ENCODE measurements at places on chromosomes 4 and X.

GRCh38 chrX:1521459-1521956 is 15.5 kb downstream of the P2RY8 start:
- peak; percentile 94 for DNase-seq

DNA sequence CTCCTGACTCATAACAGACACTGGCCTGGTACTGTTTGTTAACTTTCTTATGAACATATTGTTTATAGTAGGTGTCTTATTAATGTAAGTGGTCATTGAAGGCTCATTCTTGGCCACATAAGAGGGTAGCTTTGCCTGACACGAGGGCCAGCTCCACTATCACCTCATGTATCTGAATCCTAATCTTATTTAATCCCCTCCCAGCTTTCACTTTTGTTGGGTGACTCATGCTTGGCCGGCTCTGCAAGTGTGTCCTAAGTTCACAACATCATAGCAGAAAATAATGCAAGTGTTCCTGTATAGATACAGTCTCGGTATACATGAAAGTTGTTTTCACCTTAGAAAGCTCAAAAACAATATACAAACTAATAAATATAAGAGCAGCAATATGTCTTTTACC is 283.8 kb downstream of the IQCM start:
- DNase-seq, result no peak

DNA sequence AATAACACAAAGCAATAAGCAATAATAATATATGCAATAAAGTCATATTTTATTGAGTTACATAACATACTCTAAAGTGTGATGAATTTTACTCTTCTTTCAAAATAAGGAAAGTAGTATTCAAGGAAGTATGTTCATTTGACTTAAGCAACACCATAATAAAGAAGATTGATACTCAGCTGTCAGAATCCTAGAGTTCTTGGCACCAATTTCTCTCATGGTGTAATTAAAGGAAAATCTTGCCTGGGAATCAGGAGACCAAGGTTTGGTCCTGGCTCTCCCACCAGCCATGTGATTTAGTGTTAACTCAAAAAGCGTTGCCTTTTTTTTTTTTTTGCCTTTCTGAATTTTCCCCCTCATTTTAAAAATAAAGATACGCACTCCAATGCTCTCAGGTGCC is 17.1 kb downstream of the MYOZ2 start:
- no peak for DNase-seq

DNA sequence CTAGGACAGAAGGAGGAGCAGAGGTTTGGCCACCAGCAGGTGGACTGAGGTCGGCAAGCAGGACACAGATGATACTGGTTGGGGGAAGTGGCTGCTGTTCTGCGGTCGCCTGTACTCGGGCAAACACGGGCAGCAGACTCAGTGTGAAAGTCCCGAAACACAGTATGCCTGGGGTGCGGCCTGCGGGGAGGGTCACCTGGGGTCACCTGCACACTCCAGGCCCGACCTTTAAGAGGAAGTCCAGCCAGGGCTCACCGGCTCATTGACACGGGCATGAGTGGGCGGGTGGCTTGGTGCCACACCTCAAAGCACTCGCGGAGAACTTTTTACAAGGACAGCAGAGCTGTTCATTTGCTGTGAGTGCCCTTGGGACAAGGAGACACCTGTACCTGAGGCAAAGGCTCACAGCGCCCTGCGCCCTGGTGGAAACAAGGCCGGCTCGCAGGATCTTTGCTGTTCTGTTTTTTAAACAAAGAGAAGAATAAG is 71.5 kb upstream of the MXD4 start:
- no peak for DNase-seq

DNA sequence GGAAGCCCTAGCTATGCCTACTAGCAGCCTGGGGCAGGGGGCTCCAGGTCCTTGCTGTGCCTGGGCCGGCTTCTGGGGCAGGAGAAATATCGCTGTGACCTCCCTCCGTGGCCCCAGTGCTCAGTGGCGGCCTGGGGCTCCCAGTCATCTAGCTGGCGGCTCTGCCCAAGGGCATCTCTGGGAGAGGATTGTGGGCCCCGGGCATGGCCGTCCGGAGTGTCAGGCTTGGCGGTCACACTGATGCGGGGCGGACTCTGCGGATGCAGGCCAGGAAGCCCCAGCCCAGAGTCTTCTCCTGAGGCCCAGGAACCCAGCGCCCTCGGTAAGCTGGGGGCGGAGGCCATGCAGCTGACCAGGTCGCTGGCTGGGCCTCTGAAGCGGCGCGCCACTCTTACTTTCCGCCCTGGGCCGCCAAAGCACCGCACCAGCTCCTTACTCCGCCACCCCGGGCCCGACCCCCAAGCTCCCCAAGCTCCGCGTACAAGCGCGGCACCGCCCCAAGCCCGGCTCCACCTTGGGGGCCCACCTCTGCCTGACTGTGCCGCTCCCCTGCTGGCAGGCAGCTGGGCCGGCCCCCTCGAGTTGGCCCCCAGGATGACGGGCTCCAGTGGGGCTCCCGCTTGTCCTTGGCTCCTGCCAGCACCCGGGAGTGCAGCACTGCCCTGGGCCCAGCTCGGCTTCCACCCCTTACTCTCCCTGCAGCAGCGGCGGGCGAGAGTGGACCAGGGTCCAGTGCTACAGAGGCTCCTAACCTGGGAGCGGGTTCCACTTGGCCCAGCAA is 720.0 kb downstream of the PCDH18 start:
- no peak for DNase-seq

- peak; percentile 46 for DNase-seq
Measured at GRCh38 chrX:20378233-20378920, 111.7 kb upstream of the RPS6KA3 start.

GRCh38 chrX:68826113-68826980 is 2.5 kb upstream of the EFNB1 start:
- no peak for DNase-seq

- DNase-seq, result no peak
Measured at GRCh38 chrX:31271615-31272471, 200.0 kb upstream of the FTHL17 start.

DNA sequence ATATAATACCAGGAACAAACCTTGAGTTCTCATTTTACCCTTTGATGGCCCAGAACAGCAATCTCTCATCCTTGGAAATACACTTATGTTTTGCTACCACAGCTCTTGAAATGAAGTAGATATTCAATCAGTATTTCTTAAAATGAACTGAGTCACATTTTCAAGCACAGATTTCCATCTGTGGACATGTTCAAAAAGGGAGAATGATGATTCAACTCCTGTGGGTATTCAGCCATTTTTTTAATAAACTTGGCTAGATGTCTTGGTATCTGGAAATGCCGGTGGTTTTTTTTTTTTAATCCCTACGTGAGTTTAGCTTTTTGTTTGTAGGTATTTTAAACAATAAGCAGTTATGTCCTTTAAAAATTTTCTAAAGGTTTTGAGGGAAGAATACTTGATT is 64.2 kb upstream of the TRPC5OS start:
- DNase-seq, result no peak

- DNase-seq, result no peak
Measured at GRCh38 chr4:149881744-149882143, 66.1 kb upstream of the IQCM start.

DNA sequence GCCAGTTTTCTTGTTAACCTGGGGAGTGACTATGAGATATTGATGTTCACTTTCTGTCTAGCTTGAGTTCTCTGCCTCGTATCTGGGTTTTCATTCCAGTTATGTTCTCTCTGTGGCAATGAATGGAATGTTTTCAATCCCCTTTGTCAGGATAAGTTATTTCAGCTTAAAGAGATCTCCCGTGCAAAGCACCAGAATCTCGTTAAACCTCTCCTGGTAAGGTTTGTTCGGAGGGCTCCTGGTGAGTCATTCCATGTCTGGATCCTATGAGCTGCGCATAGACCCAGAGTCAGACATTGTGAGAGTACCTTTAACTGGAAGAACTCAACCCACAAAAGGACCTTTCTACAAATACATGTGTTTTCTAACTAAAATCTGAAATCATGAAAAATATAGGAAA is 51.0 kb downstream of the KDR start:
- no peak for DNase-seq

- DNase-seq, result no peak
Measured at GRCh38 chr4:38129460-38130227, 169.4 kb downstream of the PTTG2 start.

DNA sequence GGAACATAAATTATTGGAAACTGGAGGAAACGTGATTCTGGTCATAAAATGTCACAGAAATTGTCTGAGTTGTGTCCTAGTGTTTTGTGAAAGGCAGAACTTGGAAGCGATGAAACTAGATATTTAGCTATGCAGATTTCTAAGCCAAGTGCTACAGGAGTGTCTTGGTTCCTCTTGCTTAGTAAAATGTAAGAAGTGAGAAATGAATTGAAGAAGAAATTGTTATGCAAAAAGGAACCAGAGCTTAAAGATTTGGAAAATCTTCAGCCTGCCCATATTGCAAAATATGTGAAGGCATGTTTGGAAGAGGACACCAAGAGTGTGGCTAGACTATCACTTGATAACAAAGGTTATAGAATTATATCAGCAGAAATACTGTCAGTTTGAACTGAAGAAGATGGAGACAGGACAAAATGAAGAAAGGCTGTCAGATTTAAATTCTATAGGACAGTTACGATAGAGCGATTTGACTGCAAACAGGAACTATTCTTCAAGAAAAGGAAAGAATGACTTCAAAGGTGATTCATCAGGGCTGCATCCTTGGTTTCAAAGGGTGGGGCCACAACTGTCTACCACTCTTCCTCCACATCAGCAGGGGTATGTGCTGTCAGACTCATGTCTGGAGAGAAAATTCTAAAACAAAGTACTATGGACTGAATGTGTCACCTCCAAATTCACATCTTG is 9.4 kb upstream of the CDS1 start:
- DNase-seq, result peak; percentile 78

- DNase-seq, result no peak
Measured at GRCh38 chr4:128831531-128832242, 22.2 kb downstream of the JADE1 start.

GRCh38 chrX:40414335-40414734 is 166.4 kb upstream of the ATP6AP2 start:
- no peak for DNase-seq

DNA sequence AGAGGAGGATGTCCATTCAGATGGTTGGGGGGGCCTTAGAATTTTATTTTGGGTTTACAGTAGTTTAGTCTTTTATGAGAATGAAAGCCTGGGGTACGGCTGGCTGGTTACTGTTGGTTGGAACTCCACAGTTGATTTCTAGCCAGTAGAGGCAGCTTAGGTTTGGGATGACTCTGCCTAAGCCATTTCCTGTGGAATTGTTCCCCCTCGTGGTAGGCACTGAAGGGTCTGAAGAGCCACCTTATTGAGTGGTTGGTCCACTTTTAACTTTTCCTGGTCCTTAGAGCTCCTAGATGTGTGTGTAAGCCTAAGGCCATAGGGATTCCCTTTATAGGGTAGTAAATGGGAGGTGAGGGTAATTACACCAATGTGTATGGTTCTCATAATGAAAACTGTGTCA is 19.7 kb downstream of the SPIN3 start:
- DNase-seq, result no peak

- no peak for DNase-seq
Measured at GRCh38 chrX:104018126-104018525, 4.6 kb upstream of the H2BW1 start.

GRCh38 chr4:86261636-86262035 is 98.2 kb downstream of the MAPK10 start:
- DNase-seq, result no peak

- peak; percentile 49 for DNase-seq
Measured at GRCh38 chr4:76948443-76949275, 893 bp upstream of the SEPTIN11 start.

DNA sequence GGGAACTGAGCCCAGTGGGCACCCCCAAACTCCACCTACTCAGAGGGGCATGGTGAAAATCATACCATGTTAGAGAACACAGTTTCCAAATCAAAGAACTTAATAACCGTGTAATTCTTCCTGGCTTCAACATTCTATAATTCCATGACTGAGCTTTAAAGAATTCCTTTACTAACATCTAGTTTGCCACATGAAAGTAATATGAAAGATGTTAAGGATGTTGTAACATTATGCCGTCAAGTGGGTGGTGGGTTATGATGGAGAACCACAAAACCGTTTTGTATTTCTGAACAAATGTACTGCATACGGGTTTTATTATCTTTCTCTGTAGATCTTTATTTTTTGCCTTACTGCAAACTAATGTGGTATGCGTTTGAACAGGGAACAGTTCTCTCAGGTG is 549.0 kb upstream of the MAGEB2 start:
- DNase-seq, result no peak

- no peak for DNase-seq
Measured at GRCh38 chr4:109005523-109005922, 242.7 kb upstream of the ETNPPL start.

DNA sequence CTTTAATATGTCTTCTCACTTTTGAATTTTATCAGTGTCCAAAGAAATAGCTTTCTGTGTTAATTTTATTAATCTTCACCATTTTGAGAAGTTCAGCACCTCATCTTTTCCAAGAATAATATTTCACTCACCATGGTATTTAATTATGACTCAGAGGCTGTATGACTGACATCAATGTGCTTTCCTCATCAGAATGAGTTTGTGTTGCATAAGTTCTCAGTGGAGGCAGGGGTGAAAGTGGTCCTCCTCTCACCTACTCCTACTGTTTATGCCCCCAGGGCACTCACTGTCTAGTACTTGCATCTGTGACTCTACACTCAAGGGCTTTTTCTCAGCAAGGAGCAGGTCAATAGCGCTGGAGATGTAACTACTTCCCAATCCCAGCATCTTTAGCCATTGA is 905.3 kb upstream of the INTU start:
- no peak for DNase-seq

DNA sequence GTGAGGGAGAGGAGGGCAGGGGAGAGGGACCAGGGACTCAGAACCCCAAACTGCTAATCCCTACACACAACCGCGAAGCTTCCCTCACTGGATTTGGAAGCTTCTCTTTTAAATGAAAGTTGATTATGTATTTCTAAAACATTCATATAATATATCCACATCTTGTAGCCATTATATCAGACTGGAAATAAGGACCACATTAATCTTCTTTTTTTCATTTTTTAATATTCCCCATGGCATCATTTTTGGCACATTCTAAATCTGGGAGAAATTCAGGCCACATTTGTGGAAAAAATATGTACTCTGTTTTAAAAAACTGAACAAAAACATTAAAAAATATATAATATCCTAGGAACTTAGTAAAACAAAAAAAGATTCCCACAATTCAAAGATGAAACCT is 97.8 kb downstream of the AFAP1 start:
- DNase-seq, result no peak

- DNase-seq, result no peak
Measured at GRCh38 chrX:118534716-118535493, 39.3 kb downstream of the DOCK11 start.

GRCh38 chr4:13701937-13702446 is 74.5 kb upstream of the BOD1L1 start:
- peak; percentile 4 for DNase-seq

- no peak for DNase-seq
Measured at GRCh38 chr4:79611026-79611425, 203.0 kb upstream of the GK2 start.
